ENCODE measurements at places on chromosomes 7 and 10. TPM values are rescaled to one million over a fixed set of nuclear protein-coding genes. Genes with fewer than 3 reads are reported as not detected.
A peak's percentile ranks its signal among the peaks of the same experiment; 100 is the strongest.

GRCh38 chr10:6431186-6431585 lies 148.9 kb downstream of the PRKCQ start:
- peaks cover 8% of the 10 kb centered on the region for H3K36me3 ChIP-seq
- H3K4me1 ChIP-seq, result no peaks in the 10 kb centered on the region
- DNase-seq, result no peak

GRCh38 chr7:101731502-101732084 lies 85.8 kb upstream of the CUX1 start:
- no peak overlapping the region for H3K27ac ChIP-seq
- peaks cover 2% of the 10 kb centered on the region for H3K27me3 ChIP-seq
- H3K4me3 ChIP-seq, result no peak overlapping the region
- no peak for DNase-seq

- H3K4me1 ChIP-seq, result no peaks in the 10 kb centered on the region
- no peak overlapping the region for H3K27ac ChIP-seq
- H3K36me3 ChIP-seq, result no peaks in the 10 kb centered on the region
- no peak overlapping the region for H3K4me3 ChIP-seq
- no peak for DNase-seq
Measured at GRCh38 chr10:121540732-121541395, 57.4 kb downstream of the FGFR2 start.

CPA2 gene
- total RNA-seq, result 0.44 TPM

DNA sequence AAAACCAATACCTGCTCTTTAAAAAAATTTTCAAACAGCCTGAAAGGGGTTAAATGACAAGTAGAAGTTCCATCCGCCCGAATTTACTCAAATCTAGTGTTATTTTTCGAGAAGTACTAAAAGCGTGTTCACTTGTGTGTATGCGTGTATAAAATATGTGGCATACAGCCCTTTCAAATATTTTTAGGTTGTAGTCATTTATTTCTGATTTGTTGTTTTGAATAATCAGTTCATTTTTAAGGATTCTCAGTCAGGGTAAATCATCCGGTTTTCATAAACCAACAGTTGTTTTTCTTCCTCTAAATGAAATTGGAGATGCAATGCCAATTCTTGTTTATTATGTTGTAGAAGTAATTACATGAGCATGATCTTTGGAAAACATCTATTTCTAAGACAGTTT lies 6.9 kb upstream of the SUN1 start:
- peaks cover 55% of the 10 kb centered on the region for H3K4me1 ChIP-seq
- peaks cover 14% of the 10 kb centered on the region for H3K36me3 ChIP-seq
- H3K27ac ChIP-seq, result peak overlapping the region; percentile 62
- no peak overlapping the region for H3K4me3 ChIP-seq

DNA sequence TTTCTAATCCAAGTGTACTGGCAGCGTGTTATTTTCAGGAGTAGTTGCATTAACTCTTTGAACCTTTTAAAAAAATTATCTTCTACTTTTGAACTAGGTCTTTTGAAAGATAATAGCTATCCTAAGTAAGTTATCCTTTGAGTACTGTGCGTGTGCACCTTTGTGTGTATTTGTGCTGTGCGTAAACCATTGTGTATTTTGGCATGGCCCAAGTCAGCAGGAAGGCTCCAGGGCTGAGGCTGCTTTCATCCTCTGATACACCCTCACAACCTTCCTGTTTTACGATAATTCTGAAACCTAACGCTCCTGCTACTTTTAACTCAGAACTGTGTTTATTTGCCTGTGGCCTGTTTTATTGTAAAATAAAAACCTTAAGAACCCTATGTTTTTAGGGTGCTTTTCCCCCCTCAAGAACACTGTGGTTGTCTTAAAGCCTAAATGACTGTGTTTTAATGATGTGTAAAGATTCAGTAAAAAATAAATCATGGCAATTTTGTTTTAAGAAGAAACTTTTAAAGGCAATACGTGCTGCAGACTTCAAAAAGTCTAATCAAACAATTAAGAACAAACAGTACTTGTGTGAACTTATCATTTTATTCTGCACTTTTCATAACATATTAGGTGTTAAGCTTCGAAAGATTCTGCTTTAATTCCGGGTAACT lies 57.5 kb downstream of the HDAC9 start:
- no peak for DNase-seq
- H3K4me3 ChIP-seq, result no peak overlapping the region
- no peaks in the 10 kb centered on the region for H3K36me3 ChIP-seq
- H3K27me3 ChIP-seq, result no peaks in the 10 kb centered on the region
- H3K27ac ChIP-seq, result no peak overlapping the region

- DNase-seq, result no peak
- H3K4me1 ChIP-seq, result no peaks in the 10 kb centered on the region
- H3K4me3 ChIP-seq, result no peak overlapping the region
- peaks cover 16% of the 10 kb centered on the region for H3K36me3 ChIP-seq
- no peaks in the 10 kb centered on the region for H3K27me3 ChIP-seq
Measured at GRCh38 chr7:134941952-134942351, 44.4 kb upstream of the AGBL3 start.

- H3K27me3 ChIP-seq, result no peaks in the 10 kb centered on the region
- H3K4me1 ChIP-seq, result peaks cover 23% of the 10 kb centered on the region
- DNase-seq, result no peak
- peak overlapping the region; percentile 99 for H3K27ac ChIP-seq
Measured at GRCh38 chr7:100874300-100874576, 665 bp upstream of the SRRT start.

DNA sequence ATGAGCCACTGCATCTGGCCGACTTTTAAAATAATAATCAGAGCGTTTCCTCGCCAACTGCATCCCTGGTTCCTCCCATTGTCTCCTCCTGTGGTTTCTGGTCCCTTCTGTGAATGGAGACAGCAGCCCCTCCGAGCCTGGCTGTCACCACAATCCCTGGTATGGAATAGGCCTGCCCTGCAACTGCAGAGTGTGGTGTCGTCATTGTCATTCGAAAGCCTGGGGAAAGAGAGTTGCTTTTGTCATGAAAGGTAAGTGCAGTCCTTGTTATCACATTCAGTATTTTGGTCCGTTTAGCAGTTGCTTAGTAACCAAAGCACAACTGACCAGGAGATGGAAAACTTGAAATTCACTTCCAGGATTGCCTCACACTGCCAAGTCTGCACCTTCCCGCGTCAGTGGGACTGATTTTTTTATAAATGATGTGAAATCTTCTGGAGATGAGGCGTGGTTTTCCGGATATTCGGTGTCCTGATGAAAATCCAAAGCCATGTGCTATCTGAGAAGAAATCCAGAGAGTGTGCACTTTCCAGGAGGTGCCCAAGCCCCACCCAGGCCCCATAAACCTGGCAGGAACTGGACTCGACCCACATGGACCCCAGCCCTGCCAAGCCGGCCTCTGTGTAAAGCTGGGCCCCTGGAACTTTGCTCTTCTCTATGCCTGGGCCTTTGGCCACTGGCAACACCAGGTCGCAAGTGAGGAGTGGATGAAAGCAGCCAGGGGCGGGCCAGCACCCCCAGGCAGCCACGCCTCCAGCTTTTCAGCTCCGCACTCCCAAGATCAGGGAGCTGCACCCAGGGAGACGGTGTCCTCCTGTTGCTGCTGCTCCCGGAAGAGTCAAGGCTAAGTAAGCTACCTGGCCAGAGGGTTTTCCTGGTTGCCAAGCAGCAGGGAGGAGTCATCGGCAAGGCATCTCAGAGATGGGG lies 133.7 kb upstream of the SH2B2 start:
- H3K4me3 ChIP-seq, result no peak overlapping the region
- H3K27me3 ChIP-seq, result no peaks in the 10 kb centered on the region
- peaks cover 27% of the 10 kb centered on the region for H3K4me1 ChIP-seq
- peak; percentile 88 for DNase-seq
- peak overlapping the region; percentile 81 for H3K27ac ChIP-seq

DNA sequence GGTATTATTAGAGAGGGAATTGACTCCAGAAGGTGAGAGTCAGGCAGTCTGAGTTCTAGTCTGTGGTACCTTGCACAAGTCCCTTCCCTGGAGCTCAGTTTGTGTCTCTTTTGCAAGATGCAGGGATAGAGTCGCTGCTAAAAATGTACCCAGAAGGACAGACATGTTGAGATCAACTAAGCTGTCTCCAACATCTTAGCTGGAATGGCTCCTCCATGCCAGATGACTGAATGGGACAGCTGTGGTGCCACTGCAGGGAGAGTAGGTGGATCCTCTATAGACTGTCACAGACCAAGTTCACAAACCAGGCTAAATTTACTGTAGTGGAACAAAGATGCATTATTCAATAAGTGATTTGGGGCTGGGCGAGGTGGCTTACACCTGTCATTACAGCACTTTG lies 120.1 kb downstream of the NEURL1 start:
- H3K4me1 ChIP-seq, result peaks cover 66% of the 10 kb centered on the region
- no peaks in the 10 kb centered on the region for H3K27me3 ChIP-seq
- peak; percentile 71 for DNase-seq
- H3K36me3 ChIP-seq, result peaks cover 70% of the 10 kb centered on the region
- H3K27ac ChIP-seq, result no peak overlapping the region

All from muscle of leg (tissue), 16 donors.